Activated CD4-positive, alpha-beta T cell treated with anti-CD3 and anti-CD28 coated beads, Interleukin-2, amount 50 U/mL, for 48 hours (primary cell): ENCODE measurements at places on chromosomes 7 and 10.

GRCh38 chr10:27258838-27259812, 18.5 kb upstream of the ACBD5 start:
- DNase-seq = no peak

DNA sequence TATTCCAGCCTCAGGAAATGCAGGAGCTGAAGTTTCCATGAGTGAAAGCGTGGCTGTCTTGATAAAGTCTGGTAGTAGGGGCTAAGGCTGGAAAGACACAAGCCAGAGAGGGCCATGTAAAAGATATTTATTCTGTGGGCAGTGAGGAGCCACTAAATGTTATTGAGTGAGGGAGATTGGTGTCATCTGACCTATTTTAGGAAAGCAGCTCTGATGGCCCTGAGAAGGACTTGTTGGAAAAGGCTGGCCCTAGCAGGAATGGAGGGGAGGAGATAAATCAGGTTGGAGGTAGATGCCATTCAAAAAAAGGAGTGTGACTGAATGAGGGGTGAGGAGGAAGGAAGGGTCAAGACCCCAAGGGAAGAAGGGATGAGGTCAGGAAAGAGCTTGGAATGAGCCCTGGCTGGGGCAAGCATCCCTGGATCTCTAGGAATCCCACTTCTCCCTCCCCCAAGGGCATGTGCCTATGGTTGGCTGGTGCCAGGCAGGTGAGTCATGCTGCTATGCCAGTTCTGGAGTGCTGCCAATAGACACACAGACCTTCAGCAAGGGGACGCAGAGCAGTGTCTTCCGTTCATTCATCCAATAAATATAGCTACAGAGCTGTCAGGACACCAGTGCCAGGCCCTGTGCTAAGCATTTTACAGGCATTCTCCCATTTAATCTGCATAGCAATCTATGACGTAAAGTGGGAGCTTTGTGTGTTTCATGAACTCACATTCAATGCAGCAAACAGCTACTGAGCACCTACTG, 2.0 kb downstream of the ANKRD2 start:
- DNase-seq = no peak

- DNase-seq = no peak
Measured at GRCh38 chr10:126674741-126675515, 4.4 kb upstream of the C10orf90 start.

DNA sequence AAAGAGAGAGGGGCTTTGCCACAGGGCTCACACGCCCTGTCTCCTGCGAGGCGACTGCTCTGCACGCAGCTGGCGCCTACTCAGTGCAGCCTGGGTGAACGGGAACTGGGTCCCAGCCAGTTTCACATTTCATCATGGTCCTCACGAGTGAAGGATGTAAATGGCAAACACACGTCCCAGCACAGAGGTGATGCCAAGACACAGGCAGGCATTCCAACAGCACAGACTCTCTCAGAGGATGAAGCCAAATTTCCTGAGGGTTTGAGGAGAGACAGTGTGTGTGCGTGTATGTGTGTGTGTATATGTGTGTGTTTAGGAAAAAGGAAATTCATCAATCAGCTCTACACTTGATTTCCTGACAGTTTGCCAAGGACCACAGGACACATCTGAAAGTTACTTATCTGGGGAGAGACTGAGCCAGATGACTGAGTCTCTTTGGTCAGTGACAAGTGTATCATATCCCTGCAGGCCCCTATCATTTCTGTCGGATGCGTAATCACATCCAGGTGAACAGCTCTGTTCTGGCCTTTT, 53.9 kb downstream of the CHST15 start:
- no peak for DNase-seq

- DNase-seq = no peak
Measured at GRCh38 chr10:96560966-96561887, 25.6 kb downstream of the TM9SF3 start.

DNA sequence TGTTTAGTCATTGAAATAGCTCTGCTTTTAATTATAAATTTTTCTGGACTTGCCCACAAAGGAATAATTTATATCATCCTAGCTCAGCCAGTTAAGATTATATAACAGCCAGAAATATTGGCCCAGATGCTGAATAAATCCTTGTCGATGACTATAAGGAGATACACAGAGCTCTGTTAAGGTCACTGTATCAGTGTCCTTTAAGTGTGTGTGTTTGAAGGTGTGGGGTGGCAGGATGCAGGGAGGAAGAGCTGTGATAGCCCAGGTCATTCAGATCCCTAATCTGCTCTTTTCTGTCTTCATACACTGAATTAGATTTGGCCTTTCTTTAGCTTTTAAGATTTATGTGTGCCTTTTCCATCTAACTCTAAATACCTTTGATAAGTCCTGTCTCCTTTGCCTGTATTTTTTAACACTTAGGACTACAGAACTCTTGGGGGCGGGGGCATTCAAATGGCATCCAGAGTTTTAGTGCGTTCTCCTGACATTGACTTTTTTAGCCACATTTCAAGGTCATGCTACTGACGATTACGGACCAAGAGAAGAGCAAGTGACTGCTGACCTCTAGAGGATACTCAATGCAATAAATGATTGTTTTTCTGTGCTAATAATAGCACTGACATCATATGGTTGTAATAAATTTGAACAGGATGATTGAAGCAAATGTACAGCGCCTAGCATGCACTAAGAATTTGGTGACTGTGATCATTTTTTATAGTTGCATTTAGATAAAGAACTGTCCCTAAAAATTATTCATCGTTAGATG, 172.3 kb downstream of the CACNB2 start:
- DNase-seq = no peak
